ENCODE measurements at places on chromosomes 5 and 9.

DNA sequence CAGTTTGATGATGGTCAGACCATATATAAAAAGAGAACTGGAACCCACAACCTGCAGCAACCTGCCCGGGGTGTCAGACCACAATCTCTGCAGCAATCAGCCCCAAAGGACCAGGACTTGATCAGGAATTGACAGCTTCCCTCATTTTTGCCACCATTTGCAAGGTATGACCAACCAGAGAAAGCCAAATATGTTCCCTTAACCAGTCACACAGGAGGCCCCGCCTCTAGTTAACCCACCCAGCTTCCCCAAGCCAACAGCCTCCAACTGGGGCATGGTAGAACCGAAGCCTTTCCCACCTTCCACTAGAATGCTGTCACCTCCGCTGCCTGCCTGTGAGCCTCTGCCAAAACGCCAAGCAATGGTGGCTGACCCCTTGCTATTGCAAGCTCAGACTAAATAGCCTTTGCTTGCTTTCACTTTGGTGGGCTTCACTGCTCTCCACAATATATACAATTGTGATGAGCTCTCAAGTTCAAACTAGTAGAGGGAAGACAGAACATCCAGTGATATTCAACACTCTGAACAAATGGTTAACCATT is 86.3 kb downstream of the AK8 start:
- no peak for DNase-seq

DNA sequence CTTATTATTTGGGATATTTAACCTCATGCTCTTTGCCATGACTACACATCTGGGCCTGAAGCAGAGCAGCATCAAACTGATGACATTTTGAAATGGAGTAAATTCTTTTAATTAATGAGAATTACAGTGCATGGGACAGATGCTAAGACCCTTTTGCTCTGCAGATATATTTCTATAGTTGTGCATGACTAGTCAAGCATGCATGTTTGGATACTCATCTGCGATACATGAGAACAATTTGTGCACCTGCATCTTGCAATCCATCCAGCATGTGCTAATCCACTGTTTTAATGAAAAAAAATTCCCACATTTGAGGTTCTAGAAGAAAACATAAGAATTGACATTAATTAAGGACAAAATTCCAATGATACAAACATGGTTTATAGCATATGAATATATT is 1047.6 kb upstream of the ACO1 start:
- no peak for DNase-seq

- DNase-seq, result no peak
Observed at GRCh38 chr9:93240891-93241334, 57.0 kb downstream of the WNK2 start.

- no peak for DNase-seq
Observed at GRCh38 chr9:34575862-34576596, 13.5 kb downstream of the CNTFR start.

DNA sequence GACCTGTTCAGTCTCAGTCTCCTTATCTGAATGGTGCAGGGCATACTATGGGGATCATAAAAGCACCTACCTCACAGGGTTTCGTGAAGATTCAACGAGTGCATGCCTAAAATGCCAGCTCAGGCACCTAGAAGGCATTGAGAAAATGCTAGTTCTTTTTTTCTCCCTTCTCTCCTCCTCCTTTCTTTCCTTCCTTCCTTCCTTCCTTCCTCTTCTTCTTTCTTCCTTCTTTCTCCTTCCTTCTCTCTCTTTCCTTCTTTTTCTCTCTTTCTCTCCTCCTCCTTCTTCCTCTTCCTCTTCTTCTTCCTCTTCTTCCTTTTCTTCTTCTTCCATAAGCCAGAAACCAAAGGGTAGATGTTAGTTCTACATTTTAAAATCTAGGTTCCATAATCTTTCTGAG is 12.3 kb upstream of the RAB14 start:
- no peak for DNase-seq

- DNase-seq, result no peak
Observed at GRCh38 chr5:181121675-181122561, 9.1 kb downstream of the OR2V1 start.

Measured in AG08395 (cell line).